ENCODE measurements at places on chromosomes 3 and 15. TPM values are rescaled to one million over a fixed set of nuclear protein-coding genes. Genes with fewer than 3 reads are reported as not detected.

The C15orf61 gene
- total RNA-seq = 2.4 TPM

The OSTN gene
- 1.8 TPM for total RNA-seq

The ATP13A5 gene
- total RNA-seq = not detected

The AMIGO3 gene
- not detected for total RNA-seq

The POC1A gene
- total RNA-seq = 1.5 TPM

The TMEM212 gene
- total RNA-seq = not detected

The GREM1 gene
- total RNA-seq = 41.6 TPM

The LIPH gene
- not detected for total RNA-seq

The C3orf80 gene
- total RNA-seq = 3.6 TPM

The ZNF660 gene
- total RNA-seq = 4.2 TPM

The TGM5 gene
- not detected for total RNA-seq

The PLSCR4 gene
- 9.3 TPM for total RNA-seq

The RASGRP1 gene
- total RNA-seq = 0.88 TPM

The SH2D7 gene
- not detected for total RNA-seq

Measured in smooth muscle cell of the umbilical artery (primary cell).